ENCODE measurements at places on chromosomes 11 and 22. TPM values are rescaled to one million over a fixed set of nuclear protein-coding genes. Genes with fewer than 3 reads are reported as not detected.

Gene VPS51
- 83.8 TPM for total RNA-seq

Gene TEX12
- not detected for total RNA-seq

Gene PAMR1
- total RNA-seq = 156 TPM

Gene SPI1
- total RNA-seq = not detected

Gene F2
- total RNA-seq = not detected

Gene WNT7B
- 0.18 TPM for total RNA-seq

Gene SCUBE2
- total RNA-seq = 0.45 TPM

Gene PACSIN3
- total RNA-seq = 11.9 TPM

DNA sequence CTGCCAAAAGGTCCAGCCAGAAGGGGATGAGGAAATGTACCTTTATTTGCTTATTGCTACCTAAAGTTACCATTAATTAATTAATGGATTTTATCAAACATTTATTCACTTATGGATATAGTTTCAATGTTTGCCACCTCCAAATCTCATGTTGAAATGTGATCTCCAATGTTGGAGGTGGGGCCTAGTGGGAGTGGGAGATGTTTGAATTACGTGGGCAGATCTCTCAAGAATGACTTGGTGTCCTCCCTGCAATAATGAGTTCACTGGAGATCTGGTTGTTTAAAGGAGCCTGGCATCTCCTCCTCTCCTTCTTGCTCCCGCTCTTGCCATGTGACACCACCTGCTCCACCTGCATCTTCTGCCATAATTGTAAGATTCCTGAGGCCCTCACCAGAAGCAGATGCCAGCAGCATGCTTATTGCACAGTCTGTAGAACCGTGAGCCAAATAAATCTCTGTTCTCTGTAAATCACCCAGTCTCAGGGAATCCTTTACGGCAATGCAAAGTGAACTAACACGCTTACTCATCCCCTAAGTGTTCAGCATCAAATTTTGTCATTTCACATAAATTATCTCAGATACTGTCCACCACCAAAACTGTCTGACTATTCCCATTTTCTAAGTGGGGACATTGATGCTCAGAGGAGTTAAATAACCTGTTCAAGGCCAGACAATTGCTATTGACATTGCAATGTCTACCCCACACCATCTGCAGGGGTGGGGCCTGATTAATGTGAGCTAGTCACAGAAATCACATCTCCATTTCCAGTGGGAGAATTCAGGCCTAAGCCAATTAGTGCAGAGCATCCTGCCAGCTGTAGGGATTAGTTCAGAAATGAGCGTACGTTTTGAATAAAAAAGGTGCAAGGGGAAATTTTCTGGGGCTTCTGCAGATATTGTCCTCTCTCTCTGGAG is 51.6 kb upstream of the SYN3 start:
- no peak for DNase-seq

GRCh38 chr11:4436411-4436810 is 12.7 kb upstream of the OR52K2 start:
- DNase-seq = no peak

DNA sequence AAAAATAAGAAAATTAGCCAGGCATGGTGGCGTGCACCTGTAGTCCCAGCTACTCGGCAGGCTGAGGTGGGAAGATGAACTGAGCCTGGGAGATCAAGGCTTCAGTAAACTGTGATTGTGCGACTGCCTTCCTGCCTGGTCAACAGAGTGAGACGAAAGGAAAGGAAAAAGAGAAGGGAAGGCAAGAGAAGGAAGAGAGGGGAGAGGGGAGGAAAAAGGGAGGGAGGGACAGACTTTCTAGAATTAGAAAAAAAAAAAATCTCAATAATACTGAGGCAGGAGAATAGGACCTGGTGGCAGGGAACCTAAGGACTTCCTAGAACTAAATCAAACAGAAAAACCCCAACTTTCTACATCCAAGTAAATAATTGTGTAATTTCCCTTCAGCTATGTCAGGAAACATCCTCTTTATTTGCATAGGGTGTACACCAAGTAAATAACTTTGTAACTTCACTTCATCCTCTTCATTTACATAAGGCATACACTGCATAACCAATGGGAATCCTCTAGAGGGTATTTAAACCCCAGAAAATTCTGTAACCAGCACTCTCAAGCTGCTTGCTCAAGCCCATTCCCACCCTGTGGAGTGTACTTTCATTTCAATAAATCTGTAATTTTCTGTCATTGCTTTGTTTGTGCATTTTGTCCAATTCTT is 8.7 kb downstream of the SBF2 start:
- no peak for DNase-seq

DNA sequence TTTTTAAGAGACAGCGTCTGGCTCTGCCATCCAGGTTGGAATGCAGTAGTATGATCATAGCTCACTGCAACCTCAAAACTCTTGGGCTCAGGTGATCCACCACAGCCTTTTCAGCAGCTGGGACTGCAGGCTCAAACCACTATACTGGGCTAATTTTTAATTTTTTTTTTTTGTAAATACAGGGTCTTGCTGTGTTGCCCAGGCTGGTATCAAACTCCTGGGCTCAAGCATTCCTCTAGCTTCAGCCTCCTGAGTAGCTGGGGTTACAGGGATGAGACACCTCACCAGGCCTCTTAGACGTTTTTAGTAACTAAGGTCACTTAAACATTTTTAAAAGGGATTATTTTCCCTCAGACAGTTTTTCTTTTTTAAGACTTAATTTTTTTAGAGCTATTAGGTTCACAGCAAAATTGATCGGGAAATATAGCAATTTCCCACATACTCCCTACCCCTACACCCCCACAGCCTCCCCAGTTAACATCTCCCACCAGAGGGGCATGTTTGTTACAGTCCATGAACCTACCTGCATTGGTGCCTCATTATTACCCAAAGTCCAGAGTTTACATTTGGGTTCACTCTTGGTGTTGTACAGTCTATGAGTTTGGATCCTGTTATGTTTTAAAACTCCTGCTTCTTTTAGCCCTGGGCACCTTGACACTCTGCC is 3.9 kb downstream of the BCR start:
- no peak for DNase-seq

DNA sequence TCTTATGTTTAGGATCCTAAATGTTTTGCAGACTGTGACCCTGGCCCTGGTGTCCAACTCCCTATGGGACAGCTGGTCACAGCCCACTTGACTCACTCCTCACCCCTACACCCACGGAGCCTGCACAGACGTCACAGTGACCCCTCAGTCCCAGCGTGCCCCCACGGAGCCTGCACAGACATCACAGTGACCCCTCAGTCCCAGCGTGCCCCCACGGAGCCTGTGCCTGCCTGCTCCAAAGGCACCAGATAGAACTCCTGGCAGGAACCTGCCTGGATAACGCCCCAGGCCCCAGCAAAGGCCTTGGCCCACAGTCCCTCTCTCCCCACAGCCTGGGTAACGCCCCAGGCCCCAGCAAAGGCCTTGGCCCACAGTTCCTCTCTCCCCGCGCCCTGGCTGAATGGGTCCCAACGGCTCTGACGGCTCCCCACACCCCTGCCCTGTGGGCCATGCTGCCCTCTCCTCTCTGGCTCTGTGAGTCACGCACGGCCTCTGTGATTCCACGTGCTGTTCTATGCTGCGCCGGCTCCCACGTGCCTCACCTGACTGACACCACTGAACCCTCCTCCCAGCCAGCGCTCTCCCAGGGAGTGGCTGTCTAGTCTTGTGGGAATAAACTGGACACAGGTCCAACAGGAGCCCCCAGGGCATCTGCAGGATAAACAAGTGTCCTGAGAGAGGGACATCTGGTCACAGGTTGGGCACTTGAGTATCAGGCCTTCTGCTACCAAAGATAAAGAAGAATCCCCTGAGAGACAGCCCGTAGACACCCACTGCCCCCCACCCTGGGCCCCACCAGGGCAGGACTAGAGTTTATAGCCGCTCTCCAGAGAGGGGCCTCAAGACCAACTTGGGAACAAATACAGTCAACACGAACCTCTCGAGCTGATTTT is 250.3 kb downstream of the BRD1 start:
- no peak for DNase-seq

GRCh38 chr22:33962409-33962808 is 42.1 kb upstream of the LARGE1 start:
- no peak for DNase-seq

DNA sequence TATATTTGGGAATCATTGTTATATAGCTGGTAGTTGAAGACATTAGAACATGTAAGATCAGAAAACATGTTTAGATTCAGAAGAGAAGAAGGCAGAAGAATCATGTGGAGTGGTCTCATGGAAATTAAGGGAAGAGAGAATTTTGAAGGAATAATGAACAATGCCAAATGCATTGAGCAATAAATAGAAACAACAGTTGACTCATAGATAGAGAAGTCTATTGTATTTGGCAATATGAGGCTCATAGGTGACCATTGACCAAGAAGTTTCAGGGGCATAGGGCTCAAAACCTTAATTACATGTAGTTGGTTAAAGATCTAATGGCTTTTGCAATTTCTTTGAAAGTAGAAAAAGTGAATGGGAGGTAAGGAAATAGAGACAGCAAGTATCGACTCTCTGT is 123.9 kb downstream of the PAX6 start:
- DNase-seq = no peak

DNA sequence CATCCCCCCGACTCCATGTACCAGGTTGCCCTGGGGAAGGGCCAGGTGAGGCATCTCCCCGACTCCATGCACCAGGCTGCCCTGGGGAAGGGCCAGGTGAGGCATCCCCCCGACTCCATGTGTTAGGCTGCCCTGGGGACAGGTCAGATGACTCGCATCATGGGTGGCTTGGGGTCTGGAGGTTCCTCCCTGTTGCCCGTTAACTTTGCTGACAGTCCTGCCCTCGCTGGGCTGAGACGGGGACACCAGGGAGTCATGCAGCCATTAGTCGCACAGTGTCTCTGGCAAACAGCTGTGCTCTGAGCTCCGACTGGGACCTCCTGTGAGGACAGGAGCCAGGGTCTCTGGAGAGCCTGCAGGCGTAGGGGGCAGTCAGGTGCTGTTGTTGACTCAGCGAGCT is 336.1 kb downstream of the TBC1D22A start:
- no peak for DNase-seq

- no peak for DNase-seq
Measured at GRCh38 chr11:69637198-69637940, 3.6 kb upstream of the CCND1 start.

DNA sequence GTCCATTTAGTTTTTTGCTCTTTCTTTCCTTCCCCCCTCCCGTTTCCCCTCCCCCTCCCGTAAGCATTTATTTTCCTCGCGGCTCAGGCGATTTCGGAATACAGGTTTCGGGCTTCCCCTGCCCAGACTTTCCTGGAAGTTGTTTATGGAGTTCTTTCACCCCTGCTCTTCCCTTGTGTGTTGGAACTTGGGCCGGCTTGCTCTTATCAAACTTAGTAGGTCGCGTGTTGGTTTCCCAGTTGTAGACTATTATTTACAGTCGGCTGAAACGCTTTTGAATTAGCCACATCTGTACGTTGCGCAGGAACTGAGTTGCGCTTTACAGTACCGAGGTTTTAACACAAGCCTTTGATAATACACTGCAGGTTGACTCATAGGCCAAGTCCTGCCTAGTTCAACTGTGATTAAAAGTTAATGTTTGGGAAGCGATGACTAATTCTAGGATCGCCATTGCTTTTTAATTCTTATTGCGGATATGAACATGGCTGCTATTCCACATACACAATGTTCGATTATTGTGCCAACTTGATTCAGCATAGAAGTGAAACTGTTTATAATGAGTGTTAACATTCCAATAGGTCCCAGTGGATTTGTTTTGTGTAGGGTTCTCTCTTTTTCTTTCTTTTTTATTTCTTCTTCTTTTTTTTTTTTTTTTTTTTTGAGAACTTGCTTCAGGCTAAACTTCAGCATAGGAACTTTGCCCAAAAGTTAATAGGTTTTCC is 1.7 kb downstream of the YAP1 start:
- peak; percentile 92 for DNase-seq

GRCh38 chr22:25187469-25187868 is 12.2 kb upstream of the CRYBB3 start:
- no peak for DNase-seq

- DNase-seq = peak; percentile 49
Measured at GRCh38 chr11:132448334-132448995, 1078.0 kb downstream of the NTM start.

DNA sequence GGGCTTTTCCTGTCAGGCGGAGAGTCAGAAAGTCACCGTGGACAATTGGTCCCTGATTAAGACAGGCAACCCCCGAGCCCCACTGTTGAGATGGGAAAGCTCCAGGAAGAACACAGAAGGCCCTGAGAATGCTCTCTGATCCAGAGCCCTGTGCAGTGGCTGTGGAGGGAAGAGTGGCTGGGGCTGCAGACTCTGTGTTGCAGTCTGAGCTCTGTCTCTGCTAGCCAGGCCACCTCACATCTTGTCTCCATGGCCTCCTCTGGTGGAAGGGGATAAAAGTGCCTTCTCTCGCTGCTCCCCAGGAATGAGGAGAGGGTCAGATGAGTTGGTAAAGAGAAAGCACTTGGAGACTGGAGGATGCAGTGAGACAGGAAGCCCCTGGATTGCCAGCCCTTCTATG is 141.2 kb downstream of the CEP164 start:
- DNase-seq = no peak

- DNase-seq = peak; percentile 63
Measured at GRCh38 chr22:17639247-17639741, 737 bp downstream of the BCL2L13 start.

Measured in HFFc6 (cell line).